Panc1 (cell line): ENCODE measurements at places on chromosomes 5 and 9.
A peak's percentile ranks its signal among the peaks of the same experiment; 100 is the strongest.

DNA sequence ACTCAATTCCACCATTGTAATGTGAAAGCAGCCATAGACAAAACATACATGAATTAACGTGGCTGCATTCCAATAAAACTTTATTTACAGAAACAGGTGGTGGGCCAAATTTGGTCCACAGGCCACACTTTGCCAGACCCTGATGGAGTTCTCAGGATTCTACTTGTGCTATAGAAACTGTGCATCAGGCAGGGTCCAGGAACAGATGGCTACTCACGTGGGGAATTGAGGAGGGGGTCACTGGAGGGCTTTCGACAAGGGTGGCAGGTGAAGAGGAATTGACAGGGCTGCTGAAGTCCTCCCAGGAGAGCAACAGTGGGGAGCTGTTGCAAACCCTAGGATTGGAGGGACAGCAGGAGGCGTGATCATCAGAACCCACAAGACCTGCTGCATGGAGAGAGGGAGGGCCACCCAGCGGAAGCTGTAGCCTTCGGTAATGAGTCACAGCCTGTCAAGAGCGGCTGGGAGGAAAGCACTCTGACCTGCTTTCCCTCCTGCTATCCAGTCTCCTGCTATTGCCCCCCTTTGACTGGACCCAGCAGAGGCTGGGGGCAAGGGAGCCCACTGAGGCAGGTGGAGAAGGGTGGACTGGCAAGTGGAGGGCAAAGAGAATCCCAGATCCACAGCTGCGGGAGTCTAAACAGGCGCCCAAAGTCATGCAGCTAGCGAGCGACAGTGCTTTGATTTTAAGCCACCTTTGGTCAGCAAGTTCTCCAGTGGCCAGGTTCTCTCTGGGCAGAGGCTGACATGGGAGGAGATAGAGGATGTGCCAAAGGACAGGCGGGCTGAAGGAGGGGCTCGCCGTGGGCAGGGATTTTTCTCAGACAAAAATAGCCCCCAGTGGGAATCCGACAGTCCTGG, 138.3 kb upstream of the SMIM23 start:
- no peak for DNase-seq

DNA sequence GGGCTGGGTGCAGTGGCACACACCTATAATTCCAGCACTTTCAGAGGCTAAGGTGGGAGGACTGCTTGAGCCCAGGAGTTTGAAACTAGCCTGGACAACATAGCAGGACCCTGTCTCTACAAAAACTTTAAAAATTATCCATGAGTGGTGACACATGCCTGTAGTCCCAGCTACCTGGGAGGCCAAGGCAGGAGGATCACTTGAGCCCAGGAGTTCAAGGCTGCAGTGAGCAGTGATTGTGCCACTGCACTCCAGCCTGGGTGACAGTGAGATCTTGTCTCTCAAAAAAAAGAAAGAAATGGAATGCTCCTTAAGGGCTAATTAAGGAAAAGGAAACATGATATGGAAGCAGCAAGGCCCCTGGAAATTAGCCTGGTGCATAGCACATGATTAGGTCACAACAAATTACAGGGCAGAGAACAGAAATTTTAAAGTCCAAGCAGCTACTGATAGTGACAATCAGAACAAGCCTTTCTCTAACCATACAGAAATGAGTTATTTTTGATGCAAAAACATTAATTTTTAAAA, 19.5 kb downstream of the ANKH start:
- DNase-seq, result no peak

DNA sequence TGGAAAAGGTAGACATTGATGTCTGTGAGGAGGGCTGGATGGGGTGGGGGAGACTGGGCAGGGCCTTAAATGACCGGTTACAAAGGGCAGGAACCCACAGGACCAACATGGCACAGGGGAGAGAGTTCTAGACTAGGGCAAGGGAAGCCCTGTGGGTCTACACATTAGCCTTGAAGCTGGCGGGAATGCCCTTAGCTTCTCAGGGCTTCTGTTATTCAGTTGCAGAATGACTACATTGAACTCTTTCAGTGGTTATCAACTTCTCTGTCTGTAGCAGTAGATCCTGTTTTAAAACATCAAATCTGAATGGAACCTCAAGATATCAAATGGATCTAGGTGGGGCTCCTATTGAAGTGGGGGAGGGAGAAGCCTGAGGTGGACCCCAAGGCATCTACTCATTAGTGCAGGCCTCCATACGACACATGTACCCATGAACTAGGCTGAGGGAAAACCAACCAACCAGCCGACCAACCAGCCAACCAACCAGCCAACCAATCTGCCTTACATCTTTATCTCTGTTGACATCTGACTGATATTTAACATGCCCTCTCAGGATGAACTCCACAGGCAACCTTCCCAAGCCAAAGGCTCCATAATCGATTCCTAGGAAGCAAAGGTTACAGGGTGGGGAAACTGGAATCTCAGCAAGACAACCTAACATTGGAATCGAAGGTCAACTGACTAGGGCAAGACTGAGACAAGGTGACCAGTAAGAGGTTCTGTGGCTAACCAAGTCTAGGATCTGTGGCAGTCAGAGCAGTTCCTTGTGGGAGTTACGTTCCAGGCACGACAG, 48.3 kb downstream of the DAP start:
- DNase-seq, result no peak

DNA sequence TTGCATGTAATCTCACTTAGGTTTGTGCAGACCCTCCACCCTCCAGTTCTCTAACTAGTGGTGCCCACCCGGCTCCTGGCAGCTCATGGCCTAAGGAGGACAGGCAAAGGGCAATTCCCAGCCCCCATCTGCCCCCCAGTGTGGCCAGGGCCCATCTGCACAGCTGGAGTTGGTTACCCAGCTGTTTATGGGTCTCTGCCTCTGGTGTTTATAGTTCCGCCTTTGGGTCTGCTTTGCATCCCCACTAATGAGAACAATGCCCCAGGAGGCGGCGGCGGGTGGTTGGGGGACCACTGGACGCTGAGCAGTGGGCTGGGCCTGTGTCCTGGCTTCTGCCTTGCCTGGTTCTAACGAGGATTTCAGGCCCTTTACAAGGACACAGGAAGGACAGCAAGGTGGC, 62.4 kb downstream of the NDST1 start:
- DNase-seq, result no peak

DNA sequence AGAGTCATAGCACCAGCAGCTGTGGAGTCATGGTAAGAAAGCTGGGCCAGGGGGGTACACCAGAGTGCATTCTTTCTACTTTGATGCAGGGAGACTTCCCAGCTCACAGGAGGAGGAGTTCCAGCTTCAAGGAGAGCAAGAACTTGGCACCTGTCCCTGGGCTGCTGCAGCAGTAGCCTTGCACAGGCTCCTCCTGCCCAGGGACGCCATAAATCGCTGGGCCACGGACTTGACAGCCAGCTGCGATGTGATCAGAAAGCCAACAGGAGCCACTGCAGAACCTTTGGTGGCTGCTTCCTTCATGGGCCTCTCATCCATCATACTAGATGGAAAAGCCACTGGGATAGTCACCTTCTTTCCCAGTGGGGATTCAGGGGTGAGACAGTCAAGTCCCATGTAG, 234.7 kb downstream of the NMUR2 start:
- no peak for DNase-seq

GRCh38 chr5:65978251-65978650, 51.9 kb downstream of the ERBIN start:
- no peak for DNase-seq

DNA sequence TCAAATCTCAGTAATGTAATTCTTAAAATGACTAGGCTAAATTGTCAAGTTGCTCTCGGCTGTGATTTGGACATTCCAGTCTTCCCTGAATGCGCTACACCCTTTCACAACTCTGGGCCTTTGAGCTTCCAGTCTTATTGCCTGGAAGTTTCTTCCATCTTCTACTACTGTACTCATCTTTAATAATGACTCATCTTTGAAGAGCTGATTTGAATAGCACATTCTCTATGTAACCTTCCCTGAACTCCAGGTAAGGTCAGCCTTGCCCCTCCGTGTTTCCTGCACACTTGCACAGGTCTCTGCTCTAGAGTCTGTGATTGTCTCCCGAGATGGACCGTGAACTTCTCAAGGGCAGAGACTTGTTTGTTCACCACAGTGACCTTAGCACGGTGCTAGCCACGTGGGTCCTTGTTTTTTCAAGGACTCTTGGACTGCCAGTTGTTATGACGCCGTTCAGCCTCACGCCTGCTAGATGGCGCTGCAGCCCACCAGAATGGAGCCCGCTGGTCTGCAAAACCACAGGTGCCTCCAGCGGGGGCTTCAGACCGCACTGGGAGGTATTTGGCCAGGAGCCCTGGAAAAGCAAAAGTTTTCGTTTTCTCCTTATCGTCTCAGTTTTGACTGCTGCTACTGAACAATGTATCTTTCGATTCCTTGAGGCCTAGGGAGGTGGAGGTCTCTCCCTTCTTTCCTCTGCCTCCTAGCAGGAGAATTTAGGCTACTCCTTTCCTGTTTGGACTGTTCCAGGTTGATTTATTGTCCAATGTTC, 44.4 kb downstream of the SEC61B start:
- DNase-seq, result peak; percentile 42

- no peak for DNase-seq
Observed at GRCh38 chr9:76433406-76433805, 25.6 kb upstream of the GCNT1 start.

DNA sequence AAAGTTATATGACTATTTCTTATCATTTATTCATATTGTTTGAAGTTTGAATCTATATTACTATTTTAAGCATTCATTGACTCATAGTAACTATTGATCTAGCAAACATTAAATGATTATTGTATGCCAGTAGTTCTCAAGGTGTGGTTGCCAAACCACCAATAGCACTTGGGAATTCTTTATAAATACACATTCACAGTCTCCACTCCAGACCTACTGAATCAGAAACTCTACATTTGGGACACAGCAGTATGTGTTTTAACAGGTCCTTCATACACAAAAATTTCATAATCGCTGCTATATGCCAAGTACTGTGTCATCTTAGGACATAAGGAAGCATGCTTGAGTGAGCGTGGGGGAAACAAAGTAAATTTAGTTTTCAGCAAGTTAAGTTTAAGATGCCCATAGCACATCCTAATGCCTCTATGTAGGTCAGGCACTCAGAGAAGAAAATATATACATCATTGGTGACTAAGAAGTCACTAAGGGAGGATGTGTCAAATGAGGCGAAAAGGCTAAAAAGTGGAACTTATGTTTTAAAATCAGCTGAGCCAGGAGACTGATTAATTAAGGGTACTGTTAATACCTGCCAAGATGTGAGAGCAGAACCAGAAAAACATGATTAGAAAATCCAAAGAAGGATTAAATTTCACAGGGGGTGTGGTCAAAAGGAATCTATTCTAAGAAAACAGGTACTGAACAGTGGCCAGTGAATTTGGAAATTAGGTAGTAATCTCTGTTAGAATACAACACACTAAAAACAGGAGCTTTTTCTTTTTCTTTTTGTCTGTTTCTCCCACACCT, 340.8 kb downstream of the HCN1 start:
- no peak for DNase-seq

GRCh38 chr9:3331801-3332200, 194.0 kb downstream of the RFX3 start:
- no peak for DNase-seq

DNA sequence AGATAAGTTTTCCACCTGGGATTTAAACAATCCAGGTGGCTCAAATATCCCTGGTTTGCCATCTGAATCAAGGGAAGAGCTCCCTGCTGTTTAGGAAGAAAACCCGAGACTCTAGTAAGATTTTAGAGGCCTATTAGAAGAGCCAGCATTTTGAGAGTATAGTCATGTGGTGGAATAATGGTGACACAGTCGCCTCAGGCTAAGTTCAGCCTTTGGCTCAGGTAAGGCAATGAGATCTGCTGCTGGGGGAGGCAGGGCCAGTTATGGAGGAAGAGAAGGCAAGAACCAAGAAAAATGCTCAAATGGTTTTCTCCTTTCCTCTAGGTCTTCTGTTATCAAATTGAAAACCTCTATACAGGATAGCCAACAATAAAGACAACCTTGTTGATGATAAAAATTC, 16.2 kb downstream of the RAD1 start:
- DNase-seq, result no peak

- no peak for DNase-seq
Observed at GRCh38 chr9:11001546-11001945, 388.7 kb upstream of the PTPRD start.

DNA sequence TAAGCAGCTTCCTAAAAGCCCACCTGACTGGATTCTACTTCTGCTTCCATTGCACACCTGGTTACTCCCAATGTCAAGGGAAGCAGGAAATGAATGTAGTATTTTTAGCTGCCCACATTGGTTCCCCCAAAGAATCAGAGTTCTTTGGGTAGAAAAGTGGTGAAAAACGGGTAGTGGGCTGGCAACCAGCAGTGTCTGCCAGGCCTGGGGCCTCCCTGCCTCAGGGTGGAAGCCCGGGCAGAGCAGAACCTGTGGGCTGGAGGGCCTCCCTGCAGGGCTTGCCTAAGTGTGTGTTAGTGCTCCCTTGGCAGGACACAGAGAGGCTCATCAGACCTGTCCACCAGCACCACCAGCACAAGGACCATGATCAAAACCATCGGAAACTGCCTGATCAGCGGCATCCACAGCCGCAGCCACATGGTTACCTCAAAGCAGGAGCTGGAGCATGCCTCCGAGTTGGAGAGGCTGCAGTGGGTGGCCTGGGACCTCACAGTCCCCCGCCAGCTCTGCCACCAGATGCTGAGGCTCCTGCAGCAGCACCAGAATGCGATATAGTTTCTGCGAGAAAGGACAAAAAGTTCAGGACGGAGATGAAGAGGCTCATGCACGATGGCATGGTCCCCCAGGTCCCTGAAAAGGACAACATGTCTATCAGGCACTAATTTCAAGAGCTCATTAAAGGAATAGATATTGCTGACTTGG, 72.2 kb downstream of the PTPDC1 start:
- no peak for DNase-seq

- DNase-seq, result no peak
Observed at GRCh38 chr9:87214991-87215390, 267.7 kb upstream of the GAS1 start.
